ENCODE measurements at places on chromosomes 6 and 20. TPM values are rescaled to one million over a fixed set of nuclear protein-coding genes. Genes with fewer than 3 reads are reported as not detected.

OPN5 gene
- not detected for total RNA-seq

ACOT8 gene
- 22.5 TPM for total RNA-seq

ACTR5 gene
- total RNA-seq: 2.3 TPM

ARFGAP1 gene
- total RNA-seq: 27.4 TPM

BANF2 gene
- total RNA-seq: not detected

SLC22A16 gene
- total RNA-seq: 2.2 TPM

AAR2 gene
- total RNA-seq: 25.1 TPM

EPPIN gene
- total RNA-seq: not detected

PPP1R14C gene
- total RNA-seq: 85.3 TPM

KPNA5 gene
- 3.1 TPM for total RNA-seq

EYS gene
- total RNA-seq: not detected

MRAP2 gene
- not detected for total RNA-seq

WDR27 gene
- total RNA-seq: 4.4 TPM

PPP1R3G gene
- 6.7 TPM for total RNA-seq

MUC21 gene
- total RNA-seq: not detected

GPLD1 gene
- total RNA-seq: 0.85 TPM

TLDC2 gene
- total RNA-seq: not detected

DNMT3B gene
- total RNA-seq: 0.19 TPM

AGPAT4 gene
- total RNA-seq: 1.8 TPM

ADGRF5 gene
- total RNA-seq: 47.7 TPM

SF3B5 gene
- total RNA-seq: 122 TPM

ADTRP gene
- total RNA-seq: 0.48 TPM

GABRR2 gene
- total RNA-seq: 0.20 TPM

CD93 gene
- 38.9 TPM for total RNA-seq

SNTA1 gene
- total RNA-seq: 165 TPM

EMILIN3 gene
- 2.5 TPM for total RNA-seq

BPI gene
- not detected for total RNA-seq

BPIFA2 gene
- not detected for total RNA-seq

ANKRD66 gene
- not detected for total RNA-seq

VSX1 gene
- total RNA-seq: 0.48 TPM

MICB gene
- total RNA-seq: 2.2 TPM

KHDC1 gene
- 0.65 TPM for total RNA-seq

CST4 gene
- not detected for total RNA-seq

EPB41L1 gene
- total RNA-seq: 10.5 TPM

ACTL10 gene
- 0.37 TPM for total RNA-seq

TBXT gene
- not detected for total RNA-seq

TSPO2 gene
- not detected for total RNA-seq
